ENCODE measurements at places on chromosomes 11 and 22.

DNA sequence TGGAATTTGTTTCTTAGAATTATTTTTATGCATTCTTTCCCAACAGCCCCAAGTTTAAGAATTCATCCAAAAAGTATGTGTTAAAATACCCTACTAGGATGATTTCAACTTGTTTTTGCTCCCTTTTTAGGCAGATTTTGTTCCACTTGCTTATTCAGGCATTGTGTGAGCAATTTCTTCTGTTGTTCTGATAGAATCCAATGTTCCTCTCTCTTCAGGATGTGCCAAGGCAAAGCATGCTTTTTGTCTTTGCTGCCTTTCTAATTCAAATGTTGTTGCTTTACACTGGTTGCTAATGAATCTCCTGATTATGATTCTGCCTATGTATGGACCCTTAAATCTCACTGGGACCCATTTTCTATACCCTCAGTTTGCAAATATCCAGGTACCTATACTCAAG lies 131.2 kb upstream of the ARHGAP42 start:
- DNase-seq: no peak

DNA sequence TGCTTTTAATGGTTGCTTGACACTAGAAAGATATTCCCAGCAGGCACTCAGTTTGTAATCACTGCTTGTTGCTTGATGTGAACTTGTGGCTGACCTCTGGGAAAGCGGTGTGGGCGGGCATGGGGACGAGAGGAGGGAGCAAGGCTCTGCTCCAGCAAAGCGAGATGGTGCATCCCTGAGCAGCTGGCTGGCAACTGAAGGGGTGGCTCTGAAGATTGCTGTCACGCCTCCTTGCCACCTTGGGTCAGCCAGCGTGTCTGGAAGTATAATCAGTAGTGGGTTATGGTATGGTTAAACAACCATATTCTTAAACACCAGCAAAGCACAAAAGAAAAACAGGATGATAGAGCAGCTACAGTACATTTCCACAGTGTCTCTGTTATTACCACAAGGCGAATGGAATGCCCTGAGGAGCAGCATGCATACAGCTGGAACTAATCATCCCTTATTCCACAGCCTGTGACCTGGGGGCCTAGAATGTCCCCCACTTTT lies 124.5 kb downstream of the TRIM44 start:
- no peak for DNase-seq

- no peak for DNase-seq
These were observed 9.0 kb downstream of the RAC2 start for GRCh38 chr22:37234736-37235711.

GRCh38 chr11:11789735-11790369 lies 51.9 kb upstream of the USP47 start:
- DNase-seq: no peak

- DNase-seq: no peak
These were observed 79.6 kb upstream of the MYOD1 start for GRCh38 chr11:17639781-17640180.

DNA sequence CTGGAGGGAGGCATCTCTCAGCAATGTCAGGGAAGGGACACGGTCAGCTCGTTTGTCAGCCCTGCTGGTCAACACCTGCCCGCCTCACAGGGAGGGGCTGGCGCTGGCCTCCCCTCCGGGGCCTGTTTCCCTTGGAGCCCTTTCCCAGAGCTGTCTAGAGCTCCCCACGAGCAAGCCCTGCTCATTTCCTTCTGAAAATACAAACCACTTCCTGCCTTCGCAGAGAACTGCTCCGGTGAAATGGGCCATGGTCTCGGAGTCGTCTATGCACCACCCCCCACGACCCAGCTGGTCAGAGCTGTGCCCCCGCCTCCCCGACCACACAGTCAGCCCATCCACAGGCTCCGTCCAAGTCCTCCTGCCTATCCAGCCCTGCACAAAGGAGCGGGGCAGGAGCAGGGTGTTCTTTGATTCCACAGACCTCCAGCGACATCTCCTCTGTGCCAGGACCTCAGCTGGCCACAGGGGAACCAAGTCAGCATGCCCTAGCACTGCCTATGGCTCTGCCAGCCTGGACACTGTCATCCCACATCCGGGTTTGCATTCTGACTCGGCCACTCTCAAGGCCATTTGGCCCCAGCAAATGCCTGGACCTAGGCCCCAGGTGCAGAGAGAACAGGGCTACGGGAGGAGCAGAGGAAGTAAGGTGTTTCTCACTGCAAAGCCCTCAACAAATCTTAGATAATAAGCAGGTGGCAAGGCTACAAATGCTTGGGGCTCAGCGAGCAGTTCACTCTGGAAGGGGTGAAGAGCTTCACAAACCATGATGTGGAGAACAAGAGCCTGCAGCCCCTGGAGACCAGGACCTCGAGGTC lies 82.1 kb upstream of the WNT11 start:
- DNase-seq: no peak

GRCh38 chr11:45096636-45097035 lies 49.8 kb upstream of the PRDM11 start:
- DNase-seq: no peak

- DNase-seq: no peak
These were observed 367 bp downstream of the HPS5 start for GRCh38 chr11:18321578-18321968.

GRCh38 chr22:25059438-25059837 lies 106.9 kb downstream of the KIAA1671 start:
- DNase-seq: no peak

DNA sequence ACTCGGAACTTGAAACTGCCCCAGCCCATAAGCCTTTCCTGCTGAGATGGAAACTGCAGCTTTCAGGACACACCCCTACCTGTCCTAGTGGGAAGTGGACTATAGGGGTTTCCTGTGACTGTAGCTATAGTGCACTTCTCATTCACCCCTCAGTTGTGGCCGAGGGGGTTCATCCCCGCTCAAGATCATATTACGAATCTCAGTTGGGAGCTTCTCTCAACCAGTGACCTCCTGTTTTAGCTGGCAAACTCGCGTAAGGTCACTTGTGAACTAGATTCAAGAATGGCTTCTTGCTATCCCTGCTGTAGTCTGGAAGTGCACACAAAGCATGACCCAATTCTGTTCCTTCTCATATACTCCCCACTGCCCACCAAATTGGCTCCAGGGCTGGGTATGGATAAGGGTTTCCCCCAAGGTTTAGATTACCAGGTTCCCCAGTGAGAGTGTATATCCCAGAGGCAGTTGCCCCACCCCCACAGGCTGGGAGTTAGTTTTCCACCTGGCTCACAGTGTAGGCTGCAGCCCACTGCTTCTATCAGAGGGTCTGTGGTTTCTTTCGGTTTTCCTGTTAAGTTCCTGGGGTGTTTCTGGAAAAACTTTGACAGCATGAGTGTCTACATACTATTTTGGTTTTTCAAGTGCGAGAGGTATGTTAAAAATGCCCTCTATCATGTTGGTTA lies 812.9 kb downstream of the JRKL start:
- DNase-seq: no peak
